CD8-positive, alpha-beta T cell (primary cell): ENCODE measurements at places on chromosomes 6 and 20. TPM values are rescaled to one million over a fixed set of nuclear protein-coding genes. Genes with fewer than 3 reads are reported as not detected.

DNA sequence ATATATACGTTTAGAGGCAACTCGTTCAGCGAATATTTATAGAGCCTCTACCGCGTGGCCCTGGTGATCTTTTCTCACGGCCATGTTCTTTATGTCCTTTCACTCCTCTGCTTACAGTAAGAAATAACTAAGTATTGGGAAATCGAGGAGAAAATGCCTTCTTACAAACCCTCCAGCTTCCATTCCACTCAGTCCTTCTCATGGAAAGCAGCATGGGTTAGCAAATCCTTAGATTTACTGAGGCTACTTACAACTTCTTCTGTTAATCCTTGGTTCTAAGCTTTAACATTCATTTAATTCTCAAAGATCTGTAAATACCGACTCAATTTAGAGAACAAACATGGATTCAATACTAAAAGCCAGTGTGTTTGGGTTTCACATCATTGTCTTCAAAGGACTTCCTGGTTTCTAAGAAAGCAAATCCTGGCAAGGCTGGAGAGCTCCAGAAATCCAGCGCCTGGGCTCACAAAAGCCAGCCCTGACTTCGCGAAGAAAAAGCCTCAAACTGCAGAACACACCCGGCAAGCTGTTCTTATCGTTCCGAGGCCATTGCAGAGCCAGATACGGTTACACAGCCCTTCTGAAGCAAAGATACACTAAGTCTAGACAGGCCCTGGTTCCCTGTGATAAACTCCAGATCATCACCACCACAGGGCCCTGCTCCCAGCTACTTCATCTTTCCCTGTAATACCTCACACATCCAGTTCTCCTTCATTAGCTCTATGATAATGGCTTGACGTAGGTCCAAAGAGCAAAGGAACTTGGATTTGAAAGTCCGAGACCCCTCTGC lies 19.2 kb downstream of the AGPAT4 start:
- DNase-seq, result no peak

DNA sequence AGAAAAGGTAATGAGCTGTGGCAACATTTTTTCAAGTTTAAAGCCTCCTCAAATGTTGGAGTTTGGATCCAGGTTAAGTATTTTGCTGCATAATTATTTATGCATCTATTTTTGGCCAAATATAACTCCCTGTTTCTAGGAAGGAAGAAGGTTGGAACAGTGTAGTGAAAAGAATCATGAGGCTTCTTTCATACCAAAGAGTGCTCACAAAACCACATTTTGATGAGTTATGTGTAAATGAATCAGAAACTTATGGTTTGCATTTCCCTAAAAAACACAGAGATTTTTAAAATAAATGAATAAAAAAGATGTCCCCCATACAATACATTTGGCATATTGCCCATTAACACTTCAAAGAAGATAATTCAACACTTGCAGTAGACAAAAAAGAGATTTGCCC lies 246.9 kb upstream of the PRDM1 start:
- no peak for DNase-seq

Gene HECA
- total RNA-seq, result 234 TPM

DNA sequence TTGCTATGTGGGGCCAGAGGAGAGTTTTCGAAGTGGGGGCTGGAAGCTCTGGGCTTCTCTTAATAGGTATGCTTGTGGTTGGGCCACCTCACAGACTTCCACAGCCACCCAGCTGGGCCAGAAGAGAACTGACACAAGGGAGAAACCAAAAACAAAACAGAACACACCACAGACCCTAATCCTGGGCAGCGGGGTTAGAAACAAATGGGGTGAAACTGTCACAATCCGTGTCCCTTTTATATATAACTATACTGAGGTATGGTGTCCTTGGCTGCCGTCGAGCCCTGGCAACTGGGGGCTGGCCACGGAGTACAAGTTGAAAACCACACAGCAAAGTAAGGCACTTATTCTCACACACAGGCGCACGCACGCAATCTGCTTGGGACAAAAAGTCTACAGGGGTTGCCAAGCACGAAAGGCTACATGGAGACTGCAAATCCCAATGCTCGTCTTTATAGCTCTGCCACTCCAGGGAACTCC lies 78.3 kb downstream of the TRAM2 start:
- no peak for DNase-seq

Gene HLA-DQA1
- total RNA-seq, result 5.4 TPM

DNA sequence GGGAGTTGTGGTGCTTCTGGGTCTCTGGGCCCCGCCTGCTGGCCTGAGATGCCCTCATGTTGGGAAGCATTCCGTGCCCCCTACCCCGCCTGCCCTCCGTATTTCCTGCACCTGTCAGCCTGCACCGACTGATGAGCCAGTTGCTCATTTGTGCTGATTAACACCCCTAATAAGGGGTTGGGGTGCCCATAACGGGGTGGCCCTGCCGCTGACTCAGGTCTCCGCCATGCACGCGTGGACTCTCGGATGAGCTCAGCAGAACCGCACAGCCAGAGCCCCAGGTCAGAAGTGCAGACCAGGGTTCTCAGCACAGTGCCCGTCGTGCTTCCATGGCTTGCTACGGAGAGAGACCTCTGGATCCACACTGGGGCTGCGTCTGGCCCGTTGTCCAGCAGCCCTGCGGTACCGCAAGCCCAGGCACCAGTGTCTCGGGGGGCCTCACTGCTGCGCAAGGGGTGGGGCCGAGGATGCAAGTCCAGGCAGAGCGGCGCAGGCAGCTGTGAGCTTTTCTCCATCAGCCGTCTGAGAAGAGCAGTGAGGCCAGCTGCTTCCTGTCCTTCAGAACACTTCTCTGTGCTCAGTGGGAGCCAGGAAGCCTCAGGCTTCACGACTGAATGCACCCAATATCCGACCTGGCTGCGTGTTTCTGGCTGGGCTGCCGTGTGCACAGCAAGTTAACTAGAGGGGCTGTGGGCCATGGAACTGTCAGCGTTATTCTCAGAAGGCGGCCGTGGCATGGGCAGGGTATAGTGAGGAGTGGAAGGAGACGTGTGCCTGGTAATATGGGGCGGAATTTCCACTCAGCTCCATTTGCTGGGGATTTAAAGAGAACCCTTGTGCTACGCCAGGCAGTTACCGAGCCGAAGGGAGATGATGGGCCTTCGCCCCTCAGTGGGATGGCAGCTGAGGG lies 18.6 kb downstream of the MTG2 start:
- DNase-seq, result no peak

- DNase-seq, result no peak
Measured at GRCh38 chr6:5234874-5235273, 25.9 kb downstream of the LYRM4 start.

DNA sequence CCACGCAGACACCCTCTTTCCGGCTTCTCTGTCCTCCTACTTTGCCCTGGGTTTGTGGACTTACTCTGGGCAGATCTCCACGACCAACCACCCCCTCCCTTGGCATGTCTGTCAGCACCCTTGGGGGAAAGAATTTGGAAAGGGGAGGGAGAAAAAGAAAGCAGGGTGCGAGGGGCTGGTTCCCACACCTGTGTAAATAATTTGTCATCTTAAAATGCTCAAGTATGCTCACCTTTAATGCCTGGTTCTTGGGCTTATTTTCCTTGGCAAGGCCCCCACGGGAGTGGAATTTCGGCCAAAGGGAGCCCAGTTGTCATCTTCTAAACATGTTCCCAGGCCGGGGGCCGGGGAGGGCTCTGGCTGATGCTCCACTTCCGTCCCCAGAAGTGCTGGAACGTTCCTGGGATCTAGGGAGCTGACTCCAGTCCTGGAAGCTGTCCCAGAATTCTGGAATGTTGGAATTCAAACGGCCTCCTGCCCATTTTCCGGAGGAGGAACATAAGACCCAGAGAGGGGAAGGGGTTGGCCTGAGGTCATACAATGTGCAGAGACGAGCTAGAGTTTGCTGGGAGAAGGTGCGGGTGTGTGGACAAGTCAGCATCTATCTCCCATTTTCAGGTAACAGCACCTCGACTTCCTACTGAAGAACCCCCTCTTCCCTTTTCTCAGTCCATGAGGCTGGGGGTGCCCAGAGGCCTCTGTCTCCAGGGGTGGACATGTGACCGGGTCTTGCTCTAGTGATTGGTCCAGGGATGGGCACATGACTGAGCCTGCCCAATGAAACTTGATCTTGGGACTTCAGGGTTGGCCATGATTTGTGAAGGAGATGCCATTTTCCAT lies 122.3 kb downstream of the CEBPB start:
- DNase-seq, result no peak

GRCh38 chr6:74066168-74066871 lies 370.3 kb downstream of the CD109 start:
- no peak for DNase-seq

Gene ABHD16B
- not detected for total RNA-seq

Gene OOEP
- total RNA-seq, result not detected

GRCh38 chr6:20325641-20326421 lies 75.8 kb upstream of the E2F3 start:
- no peak for DNase-seq
